ENCODE measurements at places on chromosomes 6 and 20. TPM values are rescaled to one million over a fixed set of nuclear protein-coding genes. Genes with fewer than 3 reads are reported as not detected.

The LRRC73 gene
- total RNA-seq, result 0.26 TPM

DNA sequence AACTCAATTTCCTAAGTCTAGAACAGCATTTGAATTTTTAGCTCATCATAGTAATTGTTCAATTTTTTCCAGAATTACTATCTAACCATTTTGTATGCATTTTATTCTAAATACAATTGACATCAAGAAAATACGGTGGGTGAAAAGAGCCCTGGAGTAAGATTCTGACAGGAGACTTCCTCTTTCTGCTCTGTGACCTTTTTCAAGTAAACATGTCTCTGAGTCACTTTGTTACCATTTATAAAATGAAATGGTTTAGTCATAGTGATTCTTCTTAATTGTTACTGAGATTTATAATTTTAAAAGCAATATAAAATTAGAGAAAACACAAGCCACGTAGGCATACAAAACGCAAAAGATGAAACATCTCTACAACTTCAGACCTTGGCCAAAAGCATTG lies 80.2 kb downstream of the PLCB1 start:
- peak; percentile 11 for DNase-seq

DNA sequence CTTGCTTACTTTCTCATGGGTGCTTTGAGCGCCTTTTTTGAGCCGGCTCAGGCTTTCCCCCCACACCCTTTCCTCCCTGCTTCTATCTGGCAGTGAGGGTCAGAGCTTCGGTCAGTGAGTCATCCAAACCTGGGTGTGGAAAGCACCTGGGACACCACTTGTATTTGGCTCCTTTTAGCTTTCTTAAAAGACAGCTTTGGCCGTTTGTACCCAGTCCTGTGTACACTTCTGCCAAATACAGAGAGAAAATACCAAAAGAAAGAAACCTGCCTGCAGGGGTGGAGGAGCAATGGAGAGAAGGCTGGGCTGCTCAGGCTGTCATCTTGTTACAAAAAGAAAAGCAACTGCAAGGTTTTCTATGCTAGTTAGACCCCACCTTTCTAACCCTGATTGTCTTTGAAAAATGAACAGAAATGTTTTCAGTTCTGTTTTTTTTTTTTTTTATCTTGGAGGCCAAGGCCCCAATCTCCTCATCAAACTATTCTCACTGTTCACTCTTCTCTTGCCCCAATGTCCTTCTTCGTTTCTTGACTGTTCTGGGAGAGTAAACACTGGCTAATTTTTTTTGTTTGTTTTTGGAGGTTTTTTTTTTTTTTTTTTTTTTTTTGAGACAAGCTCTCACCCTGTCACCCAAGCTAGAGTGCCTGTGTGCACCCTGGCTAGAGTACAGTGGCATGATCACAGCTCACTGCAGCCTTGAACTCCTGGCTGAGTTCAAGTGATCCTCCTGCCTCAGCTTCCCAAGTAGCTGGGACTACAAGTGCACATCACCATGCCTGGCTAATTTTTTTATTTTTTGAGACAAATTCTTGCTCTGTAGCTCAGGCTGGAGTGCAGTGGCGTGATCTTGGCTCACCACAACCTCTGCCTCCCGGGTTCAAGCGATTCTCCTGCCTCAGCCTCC lies 76.4 kb downstream of the SSR1 start:
- DNase-seq, result no peak

GRCh38 chr6:105608711-105609374 lies 206.0 kb upstream of the PREP start:
- peak; percentile 97 for DNase-seq

GRCh38 chr20:61222699-61223098 lies 29.4 kb upstream of the CDH4 start:
- DNase-seq, result no peak

The LAMA5 gene
- total RNA-seq, result 171 TPM

The KIF13A gene
- total RNA-seq, result 16.9 TPM

The ZKSCAN8 gene
- 14.8 TPM for total RNA-seq

DNA sequence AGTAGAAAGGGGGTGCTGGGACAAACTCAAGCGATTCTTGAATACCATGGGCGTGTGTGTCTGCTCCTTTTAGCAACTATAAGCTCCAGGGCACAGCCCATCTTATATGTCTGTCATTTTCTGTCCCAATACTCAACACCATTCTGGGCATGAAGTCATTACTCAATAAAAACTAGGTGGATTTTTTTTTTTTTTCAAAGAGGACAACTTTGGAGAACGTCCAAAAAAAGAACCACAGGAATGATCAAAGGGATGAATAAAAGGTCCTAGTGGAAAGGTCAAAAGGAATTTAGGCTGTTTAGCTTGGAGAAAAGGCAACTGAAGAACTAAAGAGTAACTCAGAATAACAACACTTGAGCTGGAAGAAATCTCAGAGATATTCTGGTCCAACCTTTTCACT lies 24.4 kb downstream of the UQCC1 start:
- no peak for DNase-seq

DNA sequence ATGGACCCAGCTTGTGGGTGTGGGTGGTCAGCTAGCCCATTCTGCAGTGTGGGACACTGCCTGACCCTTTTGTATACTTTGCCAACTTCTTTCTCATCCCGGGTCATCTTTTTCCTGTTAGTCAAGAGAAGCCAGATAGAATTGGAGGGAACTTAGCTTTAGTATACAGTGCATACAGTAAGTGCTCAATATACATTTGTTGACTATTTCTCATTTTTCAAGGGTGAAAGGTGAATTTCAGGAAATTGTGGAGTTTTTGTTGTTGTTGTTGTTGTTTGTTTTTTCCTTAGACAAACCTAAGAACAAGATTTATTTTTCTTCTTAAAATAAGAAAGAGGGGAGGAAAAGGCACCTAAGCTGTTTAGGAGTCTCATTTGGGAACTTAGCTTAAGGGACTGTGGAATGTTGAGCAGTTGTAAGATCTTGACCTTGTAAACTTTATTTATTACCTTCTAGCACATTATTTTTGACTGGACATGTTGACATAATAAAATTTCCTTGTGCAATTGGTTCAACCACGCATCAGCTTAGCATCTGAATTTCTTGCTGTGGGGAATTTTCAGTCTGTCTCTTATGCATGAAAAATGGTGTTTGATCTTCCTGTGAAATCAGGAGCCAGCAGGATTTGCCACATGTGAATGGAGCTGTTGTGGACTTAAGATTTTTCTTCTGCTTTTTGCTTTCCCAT lies 113.6 kb downstream of the ARID1B start:
- no peak for DNase-seq

GRCh38 chr6:37691904-37692806 lies 5.5 kb downstream of the MDGA1 start:
- DNase-seq, result peak; percentile 52

- DNase-seq, result no peak
Measured at GRCh38 chr20:41748756-41749582, 130.8 kb upstream of the CHD6 start.

The TCFL5 gene
- total RNA-seq, result 14.1 TPM

The LY6G5B gene
- 2.8 TPM for total RNA-seq

The SPEF1 gene
- 0.20 TPM for total RNA-seq

DNA sequence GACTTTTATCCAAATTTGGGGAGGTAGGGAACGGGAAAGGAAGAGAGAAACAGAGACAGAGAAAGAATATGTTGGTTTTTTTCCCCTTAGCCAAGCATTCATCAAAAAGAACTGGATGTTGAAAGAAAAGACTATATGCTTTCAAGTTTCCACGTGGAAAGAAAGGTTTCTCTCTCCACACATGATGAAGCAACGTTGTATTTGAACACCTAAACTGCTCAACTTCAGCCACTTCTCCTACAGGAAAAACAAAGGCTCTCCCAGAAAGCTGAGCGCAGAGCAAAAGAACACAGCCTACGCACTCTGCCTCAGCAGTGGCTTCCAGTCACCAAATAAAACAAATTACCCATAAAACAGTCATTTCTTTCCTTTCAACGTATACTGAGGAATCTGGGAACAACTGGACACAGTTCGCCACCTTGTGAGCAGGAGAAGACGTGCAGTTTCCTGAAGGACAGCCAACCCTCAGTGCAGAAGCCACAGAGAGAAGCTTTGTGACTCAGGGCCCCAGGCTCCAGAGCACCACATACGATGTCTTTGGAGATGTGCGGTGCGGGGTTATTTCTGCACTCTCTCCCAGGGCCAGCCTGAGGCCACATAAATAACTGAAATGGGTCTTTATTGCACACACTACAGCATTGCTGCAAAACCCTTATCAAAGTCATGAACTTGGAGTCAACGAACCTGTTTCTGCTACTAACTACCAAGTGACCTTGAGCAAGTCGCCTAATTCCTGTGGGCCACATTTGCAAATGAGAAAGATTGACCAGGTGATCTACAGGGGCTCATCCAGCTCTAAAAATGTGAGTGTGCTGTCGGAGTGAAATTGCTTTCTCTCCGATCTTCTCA lies 10.1 kb downstream of the IL17F start:
- DNase-seq, result peak; percentile 35

The GABRR1 gene
- not detected for total RNA-seq

Measured in NCI-H460 (cell line).